Lower lobe of right lung (tissue), 2 donors: ENCODE measurements at places on chromosomes 4 and X. TPM values are rescaled to one million over a fixed set of nuclear protein-coding genes. Genes with fewer than 3 reads are reported as not detected.

GRCh38 chr4:87941537-87942392 is 33.7 kb upstream of the SPP1 start:
- no peak for DNase-seq

DNA sequence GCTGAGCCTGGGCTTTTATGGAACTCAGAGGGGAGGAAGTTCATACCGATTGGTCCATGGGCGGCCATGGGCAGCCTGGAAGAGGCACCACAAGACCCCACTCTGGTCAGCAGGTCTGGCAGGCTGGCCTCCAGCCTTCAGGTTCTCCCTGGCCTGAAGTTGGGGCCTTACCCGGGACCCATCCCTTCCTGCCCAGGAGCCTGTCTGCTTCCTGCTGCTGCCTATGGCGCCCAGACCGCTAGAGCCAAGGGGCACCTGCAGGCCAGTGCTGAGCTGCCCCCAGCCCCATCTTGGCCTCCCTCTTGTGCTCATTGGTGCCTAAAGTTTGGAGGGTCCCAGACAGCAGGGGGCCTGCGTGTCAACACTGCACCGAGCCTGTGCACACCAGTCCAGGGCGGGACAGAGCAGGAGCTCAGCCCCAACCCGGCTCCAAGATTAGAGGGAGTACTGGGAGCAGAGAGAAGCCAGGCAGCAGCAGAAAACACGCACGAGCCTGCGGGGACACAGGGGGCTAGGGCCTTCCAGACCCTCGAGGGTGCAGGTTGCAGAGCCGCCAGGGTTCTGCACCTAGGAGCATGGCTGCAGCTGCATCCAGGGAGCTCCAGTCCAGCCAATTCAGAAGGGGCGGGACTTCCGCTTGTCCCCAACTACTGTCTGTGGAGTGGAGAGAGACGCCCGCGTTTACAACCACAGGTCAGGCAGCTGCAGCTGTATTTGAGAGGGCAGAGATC is 30.7 kb upstream of the ZNF280C start:
- no peak for DNase-seq

Gene PAGE1
- not detected for total RNA-seq

DNA sequence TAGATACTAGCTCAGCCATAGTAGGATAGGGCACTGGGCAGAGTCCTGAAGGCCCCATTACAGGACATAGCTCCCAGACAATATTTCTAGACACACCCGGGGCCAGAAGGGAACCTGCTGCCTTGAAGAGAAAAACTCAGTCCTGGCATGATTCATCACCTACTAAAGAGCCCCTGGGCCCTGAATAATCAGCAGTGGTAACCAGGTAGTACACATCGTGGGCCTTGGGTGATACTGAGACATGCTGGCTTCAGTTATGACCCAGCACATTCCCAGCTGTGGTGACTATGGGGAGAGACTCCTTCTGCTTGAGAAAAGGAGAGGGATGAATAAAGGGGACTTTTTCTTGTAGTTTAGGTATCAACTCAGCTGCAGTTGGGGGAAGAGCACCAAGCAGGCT is 104.3 kb upstream of the STK26 start:
- no peak for DNase-seq

- DNase-seq, result no peak
Observed at GRCh38 chr4:145278341-145279121, 98.1 kb upstream of the OTUD4 start.

Gene ATRX
- 88.8 TPM for total RNA-seq

GRCh38 chrX:6778544-6779503 is 243.9 kb upstream of the VCX3A start:
- DNase-seq, result no peak

GRCh38 chr4:95304898-95305297 is 243.9 kb downstream of the UNC5C start:
- DNase-seq, result no peak

DNA sequence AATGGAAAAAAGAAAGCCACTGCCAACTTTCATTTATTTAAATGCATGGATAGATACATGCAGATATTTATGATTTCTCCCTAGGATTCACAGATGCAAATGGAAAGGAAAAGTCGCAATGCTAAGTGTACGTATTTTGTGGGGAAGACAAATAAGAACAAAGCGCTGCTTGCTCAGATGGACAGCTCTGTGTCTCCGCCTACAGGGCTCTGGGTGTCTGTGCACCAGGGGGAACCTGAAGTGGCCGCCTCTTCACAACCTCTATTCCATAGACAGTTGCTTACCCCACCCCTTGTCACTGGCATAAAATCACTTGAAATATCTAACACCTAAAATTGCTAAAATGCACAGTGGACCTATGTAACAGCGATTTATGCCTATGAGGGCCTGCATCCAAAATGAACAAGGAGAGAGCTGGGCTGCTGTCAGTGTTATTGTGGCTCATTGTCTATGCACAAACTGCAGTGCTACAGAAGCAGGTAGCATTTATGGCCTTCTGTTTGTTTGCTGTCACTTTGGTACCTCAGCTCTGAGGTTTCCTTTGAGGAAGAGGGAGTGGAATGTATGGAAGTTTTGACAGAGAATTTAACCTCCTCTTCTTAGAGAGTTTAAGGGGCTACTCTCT is 58.6 kb upstream of the PAGE1 start:
- peak; percentile 43 for DNase-seq
